ENCODE measurements at places on chromosomes 4 and X.

DNA sequence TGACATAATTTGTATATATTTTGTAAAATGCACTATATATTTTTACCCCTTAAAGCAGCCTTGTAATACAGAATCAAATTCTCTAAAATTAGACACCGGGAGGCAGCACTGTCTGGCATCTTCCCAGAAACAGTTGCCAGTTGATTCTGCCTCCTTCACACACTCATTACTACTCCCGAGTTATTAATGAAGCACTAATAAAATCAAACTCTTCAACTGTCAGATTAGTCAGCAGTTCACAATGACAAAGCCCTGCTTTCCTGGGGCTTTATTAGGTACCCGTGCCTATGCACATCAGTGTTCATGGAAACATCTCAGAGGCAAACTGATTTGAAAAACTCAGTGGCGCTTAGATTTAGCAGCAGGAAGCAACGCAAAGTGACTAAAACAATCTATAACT lies 103.5 kb upstream of the VEGFC start:
- DNase-seq, result no peak

GRCh38 chr4:40514497-40514951 lies 115.1 kb downstream of the RBM47 start:
- DNase-seq, result no peak

GRCh38 chr4:151485541-151486131 lies 76.7 kb downstream of the FHIP1A start:
- DNase-seq, result no peak

DNA sequence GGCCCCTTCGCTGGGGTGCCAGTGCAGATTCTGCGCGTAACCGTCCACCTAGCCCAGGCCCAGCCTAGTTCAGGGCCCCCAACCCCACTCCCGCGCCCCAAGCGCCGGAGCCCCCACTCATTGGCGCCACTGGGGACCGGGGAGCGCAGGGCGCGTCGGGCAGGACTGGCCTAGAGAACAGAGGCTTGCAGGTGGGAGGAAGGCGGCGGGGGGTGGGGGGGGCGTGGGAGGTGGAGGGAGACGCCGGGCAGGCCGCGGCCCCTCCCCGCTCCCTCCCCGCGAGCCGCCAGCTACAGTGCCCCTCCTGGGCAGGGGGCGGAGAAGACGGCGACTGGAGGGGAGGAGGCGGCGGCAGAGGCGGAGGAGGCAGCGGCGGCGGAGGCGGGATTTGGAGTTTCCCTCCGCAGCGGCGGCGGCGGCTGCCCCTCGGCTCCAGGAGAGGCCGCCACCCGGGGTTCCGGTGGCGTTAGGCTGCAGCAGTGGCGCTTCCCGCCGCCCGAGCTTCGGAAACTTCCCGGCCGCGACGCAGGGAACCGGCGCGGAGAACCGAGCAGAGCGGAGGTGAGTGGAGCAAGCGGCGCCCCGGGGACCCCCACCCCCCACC lies 4.8 kb upstream of the DUSP9 start:
- DNase-seq, result no peak

DNA sequence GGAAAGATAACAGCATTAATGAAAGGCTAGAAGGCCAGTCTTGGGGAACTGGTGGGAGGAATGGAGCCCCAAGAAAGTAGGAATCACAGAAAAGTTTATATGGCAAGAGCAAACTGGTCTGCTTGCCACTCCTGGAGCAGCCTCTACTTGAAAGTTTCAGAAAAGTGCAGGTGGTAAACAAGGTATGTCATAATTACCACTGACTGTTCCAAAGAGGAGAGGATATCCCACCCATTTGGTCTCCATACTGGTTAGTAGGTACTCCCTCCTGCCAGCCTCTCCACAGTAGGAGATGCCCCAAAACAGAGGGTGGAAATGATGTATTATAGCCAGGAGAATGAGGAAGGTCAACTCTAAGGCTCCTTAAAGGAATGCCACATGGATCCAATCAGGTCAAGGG lies 145.1 kb downstream of the INPP4B start:
- DNase-seq, result no peak

DNA sequence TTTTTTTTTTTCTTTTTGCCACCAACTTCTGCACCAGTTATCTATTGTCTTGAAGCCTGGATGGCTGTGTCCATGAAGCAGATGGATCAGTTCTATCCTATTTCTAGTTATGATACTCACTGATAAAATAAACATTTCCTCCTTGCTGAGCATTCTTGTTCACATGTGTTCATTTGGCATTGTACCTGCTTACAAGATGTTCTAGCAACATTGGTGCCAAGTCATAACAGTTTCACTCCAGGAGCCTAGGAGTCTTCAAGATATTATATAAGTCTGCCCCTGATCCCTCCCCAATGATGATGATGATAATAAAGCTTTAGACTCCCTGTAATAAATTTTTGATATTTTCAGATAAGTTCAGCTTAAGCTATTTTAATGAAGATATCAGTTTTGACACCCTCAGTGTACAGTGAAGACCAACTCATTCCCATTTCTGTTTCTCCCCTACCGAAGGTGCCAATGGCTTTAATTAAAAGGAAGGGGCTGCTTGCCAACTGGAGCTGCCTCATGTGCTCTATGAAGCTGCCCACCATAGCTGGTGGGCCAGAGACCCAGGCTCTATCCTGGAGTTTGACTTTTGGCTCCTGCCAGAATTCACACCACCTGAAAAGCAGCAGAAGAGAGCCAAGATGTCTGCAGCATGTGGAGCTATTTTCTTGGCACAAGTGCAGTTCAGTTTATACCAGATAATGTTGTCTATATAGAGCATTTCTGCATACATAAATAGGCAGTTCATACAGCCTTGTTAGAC lies 265.4 kb upstream of the TET2 start:
- DNase-seq, result no peak

GRCh38 chr4:57109411-57109846 lies 756 bp downstream of the IGFBP7 start:
- DNase-seq, result no peak

DNA sequence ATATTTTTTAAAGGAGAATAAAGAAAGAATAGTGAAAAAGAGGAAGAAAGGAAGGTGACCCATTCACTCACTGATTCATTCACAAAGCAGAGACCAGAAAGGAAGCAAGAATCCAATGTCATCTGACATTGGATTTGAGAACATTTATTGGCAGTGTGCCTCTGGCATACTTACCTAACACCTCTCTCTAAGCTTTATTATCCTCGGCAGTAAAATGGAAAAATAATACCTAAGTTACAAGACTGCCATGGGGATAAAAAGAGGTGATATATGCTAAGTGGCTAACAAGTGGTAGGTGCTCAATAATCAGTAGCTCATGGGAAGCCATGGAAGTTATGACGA lies 41.6 kb upstream of the PPARGC1A start:
- no peak for DNase-seq

DNA sequence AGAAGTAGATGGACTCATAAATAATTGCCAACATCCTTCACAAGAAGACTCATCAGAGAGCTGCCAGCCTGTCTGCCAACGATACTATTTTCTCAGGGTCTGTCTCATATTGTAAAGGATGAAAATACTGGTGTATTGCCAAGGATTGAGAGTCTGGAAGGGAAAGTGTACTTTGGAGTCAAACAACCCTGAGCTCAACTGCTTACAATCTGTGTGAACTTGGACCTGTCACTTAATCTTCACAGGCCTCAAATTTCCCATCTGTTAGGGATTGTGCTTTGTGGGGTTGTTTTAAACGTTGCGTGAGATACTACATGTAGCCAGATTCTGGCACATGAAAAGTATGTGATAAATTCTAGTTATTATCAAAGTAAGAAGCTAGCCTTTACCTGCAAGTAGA lies 169.1 kb downstream of the LHFPL1 start:
- no peak for DNase-seq

DNA sequence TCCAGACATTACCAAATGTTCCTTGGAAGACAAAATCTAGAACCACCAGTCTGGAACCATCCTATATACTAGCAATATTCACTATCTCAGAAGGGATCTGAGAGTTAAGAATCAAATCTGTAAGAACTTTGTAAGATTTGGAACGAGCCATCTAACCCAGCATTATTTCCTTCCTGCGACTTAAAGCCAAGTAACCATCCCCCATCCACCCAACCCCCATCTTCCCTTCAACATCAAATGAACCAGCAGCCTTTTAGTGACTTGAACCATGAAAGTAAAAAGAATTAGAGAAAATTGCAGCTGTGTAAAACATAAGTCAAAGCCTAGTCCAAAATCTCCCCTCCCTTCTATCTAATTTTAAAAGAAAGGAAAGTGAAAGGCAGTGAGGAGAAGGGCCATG lies 15.6 kb downstream of the RBM47 start:
- DNase-seq, result no peak

DNA sequence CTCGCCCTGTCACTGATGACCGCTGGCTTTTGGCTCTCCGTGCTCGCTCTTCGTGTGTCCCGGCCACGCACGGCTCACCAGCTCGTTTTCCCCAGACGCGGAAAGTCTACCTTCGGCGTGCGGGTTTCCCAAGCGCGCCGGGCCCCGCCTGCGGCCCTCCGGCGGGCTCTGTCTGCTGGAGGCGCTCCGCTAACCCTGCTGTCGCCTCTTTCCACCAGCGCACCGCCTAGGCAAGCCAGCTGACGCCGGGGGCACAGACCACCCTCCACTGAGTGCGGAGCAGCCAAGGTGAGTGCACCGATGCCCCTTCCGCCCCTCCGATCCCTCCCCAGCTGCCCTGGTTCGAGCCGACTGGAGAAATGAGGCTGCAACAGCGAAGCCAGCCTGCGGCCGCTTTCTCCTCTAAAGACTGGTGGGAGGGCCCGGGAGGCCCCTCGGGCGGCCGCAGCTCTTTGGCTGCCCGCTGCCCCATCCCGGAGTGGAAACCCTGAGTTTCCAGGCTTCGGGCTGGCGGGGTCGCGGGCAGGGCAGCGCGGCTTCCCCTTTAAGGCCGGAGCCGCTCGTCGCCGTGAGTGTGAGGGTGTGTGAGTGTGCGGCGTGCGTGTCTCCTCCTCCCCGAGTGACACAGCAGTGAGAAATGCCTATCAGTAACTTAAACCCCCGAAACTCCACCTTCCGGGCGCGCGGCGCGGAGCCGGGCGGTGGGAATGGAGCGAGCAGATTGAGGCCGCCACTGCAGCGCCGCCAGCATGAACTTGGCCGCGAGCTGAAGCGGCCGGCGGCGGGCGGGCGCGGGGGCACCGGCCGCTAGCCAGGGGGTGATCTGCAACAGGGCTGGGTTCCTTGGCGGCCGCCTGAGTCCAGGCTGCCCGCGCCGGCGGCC lies at the start of gene MAMLD1:
Gene MAMLD1 (plus strand): TSS at position 719 of the 883 bp plus-strand sequence. CDS start 82,200 bp downstream, outside the sequence.
- peak; percentile 69 for DNase-seq

DNA sequence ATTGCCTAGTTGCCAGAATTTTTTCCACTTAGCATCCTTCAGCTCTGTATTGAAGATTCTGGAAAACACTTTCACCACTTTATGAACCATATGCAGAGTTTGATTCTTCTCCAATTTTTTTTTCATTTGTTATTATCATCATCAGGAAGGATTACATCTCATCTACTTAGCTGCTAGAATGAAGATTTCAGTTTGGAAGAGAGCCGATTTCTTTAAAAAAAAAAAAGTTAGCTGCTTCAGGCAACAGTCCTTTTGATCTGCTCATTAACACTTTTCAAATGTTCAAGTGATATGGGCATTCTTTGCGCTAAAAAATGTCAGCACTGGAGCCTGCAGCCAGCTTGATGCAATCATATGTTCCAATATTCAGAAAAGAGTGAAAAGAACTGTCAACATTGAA lies 76.2 kb downstream of the ANTXR2 start:
- no peak for DNase-seq

- peak; percentile 88 for DNase-seq
Measured at GRCh38 chr4:87220094-87220822, at the start of gene KLHL8. Gene KLHL8, minus strand, starts transcription at chr4:87220618. Its CDS starts 25,079 bp downstream, at chr4:87195539.
